Tibial artery (tissue), 4 donors: ENCODE measurements at places on chromosomes 11 and 22.

GRCh38 chr22:50307890-50308596 is 597 bp upstream of the PLXNB2 start:
- no peak for DNase-seq

DNA sequence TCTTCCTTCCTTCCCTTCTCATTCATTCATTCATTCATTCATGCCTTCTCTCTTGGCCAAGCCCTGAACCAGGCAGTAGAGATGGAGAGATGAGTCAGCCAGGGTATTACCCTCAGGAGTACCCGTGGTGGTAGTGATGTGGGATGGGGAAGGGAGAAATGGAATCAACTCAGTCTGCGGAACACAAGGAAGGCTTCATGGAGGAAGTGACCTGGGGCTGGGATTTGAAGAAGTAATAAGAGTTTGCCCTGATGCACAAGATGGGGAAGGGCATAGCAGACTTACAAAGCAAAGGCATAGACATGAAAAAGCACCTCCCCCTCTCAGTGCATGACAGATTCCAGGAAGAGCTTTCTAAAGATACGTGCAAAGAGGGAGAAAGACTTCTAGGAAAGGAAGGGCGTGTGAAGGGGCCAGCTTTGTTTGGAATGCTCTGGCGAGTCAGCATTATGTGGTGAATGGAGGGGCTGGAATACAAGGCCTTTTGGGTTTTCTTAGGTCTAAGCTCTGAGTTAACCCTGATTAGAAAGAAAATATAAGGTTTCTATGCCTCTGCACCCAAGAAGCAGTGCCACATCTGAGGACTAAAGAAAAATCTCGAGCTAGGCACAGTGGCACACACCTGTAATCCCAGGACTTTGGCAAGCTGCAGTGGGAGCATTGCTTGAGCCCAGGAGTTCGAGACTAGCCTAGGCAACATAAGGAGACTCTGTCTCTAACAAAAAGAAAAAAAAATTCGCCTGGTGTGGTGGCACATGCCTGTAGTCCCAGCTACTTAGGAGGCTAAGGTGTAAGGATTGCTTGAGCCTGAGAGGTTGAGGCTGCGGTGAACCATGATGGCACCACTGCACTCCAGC is 36.4 kb upstream of the ACER3 start:
- no peak for DNase-seq

- DNase-seq: peak; percentile 90
These were observed 15.1 kb upstream of the RRAS2 start for GRCh38 chr11:14373941-14374646.

DNA sequence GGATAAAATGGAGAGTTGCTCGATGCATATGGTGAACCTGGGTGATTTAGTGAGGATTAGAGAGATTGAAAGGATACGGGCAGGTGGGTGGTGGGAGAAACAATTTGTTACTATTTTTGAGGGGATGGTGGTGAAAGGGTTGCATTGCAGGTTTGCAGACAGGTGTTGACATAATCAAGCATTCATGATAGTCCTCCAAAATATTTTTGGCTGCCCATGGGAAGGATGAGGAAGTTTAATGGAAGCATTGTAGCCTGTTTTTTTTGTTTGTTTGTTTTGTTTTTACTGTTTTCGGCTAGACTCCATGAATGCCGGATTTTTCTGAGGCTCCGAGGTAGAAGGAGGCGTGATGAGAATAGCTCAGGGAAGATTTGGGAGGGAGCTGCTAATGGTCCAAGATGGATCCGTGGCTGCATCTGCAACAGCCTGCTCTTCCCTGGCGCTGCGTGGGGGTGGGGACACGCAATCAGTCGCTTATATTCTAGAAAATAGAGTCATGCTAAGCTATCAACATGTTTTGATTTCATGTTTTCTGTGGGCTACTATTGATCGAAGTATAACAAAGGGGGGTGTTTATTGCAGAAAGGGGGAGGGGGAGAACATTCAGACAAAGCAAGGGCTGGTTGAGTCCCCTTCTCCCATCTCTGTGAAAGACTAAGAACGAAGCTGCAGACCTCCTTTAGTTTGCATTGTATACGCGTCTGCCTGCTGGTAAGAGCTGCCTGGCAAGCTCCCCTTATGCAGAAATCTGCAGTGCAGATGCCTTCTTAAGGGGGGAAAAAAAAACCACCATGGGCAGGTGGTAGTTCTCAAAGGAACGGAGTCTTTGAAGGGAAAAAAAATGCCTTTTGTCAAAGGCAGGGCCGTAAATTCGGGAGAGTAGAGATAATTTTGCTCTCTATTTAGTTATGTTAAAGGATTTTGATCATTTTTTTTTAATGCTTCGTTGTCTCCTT is 1.0 kb downstream of the RTN3 start:
- no peak for DNase-seq

GRCh38 chr11:78733031-78733430 is 158.4 kb upstream of the NARS2 start:
- no peak for DNase-seq

GRCh38 chr11:57358543-57358961 is 20.4 kb downstream of the P2RX3 start:
- no peak for DNase-seq

DNA sequence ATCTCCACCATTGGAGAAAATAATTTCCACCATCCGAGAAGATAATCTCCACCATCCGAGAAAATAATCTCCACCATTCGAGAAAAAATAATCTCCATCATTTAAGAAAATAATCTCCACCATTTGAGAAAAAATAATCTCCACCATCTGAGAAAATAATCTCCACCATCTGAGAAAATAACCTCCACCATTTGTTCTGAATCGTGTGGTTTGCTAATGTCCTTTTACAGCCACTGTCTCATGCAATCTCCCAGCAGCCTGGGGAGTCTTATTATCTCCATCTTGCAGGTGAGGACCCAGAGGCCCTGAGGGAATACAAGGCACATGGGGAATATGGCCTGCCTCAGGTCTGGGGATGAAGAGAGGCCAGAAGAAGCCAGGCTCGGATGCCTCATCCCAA is 54.1 kb upstream of the TCF20 start:
- DNase-seq: no peak

- DNase-seq: no peak
These were observed 235.3 kb upstream of the SORL1-AS1 start for GRCh38 chr11:121688055-121688491.

DNA sequence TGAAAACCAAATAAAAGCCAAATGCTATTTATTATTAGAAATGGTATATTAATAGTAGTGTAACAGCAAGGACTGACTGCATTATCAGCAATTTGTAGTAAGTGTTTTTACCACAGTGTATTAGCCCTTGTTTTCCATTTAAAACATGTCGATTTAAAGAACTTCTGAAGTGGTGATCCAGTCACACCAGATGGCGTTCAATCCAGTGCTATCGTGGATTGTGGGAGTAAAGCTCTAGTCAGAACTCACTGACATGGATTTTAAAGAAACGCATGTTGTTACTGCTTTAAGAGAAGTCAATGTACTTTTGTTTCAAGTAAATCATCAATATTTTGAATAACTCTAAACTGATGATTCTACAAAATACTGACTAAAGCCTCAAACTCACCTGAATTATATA is 51.1 kb downstream of the LARGE2 start:
- no peak for DNase-seq

DNA sequence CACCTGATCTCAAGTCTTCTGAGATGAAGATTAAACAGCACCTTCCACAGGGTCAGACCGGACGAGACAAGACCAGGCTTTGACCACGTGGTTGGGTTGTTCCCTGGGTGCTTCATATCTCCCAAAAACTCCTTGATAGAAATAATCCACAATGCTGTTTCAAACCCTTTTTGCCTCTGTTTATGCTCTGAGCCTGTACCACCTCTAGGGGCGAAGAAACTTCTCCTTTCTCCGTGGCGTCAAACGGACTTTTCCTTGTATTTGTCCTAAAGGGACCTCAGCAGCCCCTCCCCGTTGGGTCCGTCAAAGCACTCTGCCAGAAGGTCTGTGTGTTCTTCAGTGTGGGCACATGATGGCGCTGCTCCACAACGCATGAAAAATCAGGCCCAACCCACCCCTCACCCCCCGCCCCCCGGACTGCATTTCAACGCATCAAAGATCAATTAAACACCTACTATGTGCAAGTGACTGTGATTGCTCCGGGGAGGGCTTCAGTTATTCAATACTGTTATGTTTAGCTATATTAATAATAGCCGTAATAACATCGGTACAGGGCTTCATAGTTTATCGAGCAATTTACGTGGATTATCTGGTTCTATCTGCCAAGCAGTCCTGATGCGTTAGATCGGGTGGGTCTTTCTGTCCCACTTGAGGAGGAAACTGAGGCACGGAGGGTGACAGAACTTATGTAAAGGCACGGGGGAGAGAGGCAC is 17.3 kb upstream of the EIF3D start:
- peak; percentile 32 for DNase-seq

- peak; percentile 65 for DNase-seq
These were observed 33.1 kb downstream of the DDX10 start for GRCh38 chr11:108697872-108698473.

GRCh38 chr11:15988693-15989231 is 367.6 kb downstream of the SOX6 start:
- no peak for DNase-seq

DNA sequence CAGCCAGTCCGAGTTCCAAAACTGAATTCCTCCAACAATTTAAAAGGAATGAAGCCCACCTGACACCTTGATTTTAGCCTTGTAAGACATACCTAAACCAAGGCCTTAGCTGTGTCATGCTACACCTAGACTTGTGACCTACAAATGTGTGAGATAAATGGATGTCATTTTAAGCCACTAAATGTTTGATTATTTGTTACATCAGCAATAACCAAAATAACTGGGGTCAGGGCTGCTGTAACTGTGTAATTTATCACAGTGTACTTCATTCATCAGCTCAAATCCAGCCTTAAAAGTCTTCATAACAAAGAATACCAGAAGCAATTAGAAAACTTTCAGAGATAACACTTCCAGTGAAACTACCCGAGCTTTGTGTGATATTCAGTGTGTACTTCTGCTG is 673.0 kb upstream of the ANO3 start:
- DNase-seq: no peak

DNA sequence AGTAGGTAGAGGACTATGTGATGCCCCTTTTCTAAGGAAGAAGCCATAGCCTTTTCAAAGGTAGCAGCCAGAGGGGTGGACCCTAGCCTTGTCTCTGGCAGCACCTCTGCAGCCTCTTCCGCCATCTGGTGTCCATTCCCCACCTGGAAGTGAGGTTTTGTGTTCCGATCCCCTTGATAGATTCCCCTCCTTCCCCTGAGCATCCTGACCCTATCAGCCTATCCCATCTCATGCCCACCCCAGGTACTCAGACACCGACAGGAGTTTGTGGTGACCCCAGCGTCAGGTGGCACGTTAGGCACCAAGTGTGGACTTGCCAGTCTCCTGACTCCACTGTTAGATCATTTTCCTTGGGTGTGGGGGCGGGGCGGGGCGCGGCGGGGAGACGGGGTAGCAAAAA is 398 bp upstream of the FAM89B start:
- no peak for DNase-seq

DNA sequence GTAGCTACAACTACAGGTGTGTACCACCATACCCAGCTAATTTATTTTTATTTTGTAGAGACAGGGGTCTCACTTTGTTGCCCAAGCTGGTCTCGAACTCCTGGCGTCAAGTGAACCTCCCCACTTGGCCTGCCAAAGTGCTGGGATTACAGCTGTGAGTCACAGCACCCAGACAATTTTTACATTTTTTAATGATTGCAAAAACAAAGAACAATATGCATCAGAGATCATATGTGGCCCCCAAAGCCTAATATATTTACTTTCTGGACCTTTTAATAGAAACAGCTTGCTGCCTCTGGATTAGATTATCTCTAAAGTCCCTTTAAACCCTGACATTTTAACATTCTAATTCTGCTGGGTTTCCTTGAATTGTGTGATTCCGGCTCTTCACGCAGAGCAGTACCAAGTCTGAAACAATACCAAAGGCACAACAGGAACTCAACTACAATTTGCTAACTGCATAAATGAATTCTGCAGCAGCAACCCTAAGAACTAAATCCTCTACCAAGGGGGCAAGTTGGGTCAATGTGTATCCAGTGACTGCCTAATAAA is 25.0 kb downstream of the RAB30 start:
- no peak for DNase-seq

DNA sequence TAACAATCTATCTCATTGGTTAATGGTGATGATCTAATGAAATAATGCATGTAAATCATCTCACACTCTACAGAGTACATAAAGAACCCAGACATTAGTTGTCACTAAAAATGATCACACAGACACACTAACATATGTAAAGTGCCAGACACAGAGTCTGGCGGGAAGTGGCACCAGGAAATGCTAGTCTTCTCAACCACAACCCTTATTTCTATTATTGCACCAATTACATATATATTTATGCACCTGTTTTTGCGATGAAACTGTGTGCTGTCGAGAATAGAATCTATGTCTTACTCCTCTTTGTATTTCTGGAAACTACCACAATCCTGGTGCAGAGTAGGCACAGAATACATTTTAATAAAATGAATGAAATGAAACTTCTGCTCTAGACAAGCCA is 25.9 kb upstream of the POU2AF3 start:
- no peak for DNase-seq

DNA sequence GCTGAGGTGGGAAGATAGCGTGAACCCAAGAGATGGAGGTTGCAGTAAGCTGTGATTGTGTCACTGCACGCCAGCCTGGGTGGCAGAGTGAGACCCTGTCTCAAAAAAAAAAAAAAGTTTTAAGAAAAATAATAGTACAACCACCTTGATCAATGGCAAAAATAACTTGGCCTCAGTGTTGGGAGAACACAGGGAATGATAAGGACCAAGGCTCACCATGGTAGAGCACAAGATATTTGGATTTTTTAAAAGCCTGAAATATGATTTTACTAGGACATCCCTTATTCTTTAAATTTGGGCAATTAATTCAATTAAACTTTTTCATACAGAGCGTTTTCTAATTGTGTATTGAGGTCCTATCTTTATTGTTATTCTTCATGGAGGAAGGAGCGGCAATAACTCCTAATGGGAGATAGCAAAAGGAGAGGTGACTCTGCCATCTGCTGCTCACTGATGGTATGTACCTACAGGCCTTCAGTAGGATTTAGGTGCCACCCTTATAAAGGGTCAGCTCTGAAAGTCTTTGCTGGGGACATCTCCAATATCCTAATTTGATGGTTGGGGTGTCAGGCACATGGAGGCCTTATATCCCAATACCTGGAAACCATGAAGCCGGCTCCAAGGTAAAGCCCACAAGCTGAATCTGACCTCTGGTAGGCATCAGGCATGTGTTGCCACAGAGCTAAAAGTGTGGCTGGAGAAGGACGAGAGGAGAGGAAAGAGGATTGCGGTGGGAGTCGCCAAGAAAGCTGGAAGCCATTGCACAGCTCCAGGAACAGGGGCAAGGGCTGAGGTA is 21.9 kb upstream of the POLD3 start:
- no peak for DNase-seq

- no peak for DNase-seq
These were observed 1295.8 kb downstream of the BRD1 start for GRCh38 chr22:48531761-48532435.
